H54 (cell line): ENCODE measurements at places on chromosomes 5 and 9.

GRCh38 chr9:93580654-93581380, 4.4 kb downstream of the PHF2 start:
- no peak for DNase-seq

DNA sequence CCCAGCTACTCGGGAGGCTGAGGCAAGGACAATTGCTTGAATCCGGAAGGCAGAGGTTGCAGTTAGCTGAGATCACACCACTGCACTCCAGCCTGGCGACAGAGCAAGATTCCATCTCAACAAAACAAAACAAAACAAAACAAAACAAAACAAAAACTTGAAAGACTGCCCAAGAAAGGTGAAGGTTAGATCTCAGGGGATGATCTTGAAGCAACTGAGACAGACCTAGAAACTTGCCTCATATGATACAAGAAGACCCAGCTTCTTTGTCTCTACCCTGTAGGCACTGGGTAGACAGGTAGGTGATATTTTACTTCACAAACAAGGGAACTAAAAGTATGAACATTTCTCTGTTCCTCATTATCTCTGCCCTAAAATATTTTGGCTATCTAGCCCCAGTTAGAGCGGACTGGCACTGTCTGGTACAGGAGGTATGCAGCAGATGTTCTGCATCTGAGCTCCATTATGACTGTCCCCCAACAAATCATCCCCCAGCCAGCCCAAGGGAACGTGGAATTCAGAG, 26.3 kb upstream of the SHOC1 start:
- DNase-seq: no peak

GRCh38 chr5:50535393-50535792, 94.3 kb upstream of the EMB start:
- DNase-seq: no peak

DNA sequence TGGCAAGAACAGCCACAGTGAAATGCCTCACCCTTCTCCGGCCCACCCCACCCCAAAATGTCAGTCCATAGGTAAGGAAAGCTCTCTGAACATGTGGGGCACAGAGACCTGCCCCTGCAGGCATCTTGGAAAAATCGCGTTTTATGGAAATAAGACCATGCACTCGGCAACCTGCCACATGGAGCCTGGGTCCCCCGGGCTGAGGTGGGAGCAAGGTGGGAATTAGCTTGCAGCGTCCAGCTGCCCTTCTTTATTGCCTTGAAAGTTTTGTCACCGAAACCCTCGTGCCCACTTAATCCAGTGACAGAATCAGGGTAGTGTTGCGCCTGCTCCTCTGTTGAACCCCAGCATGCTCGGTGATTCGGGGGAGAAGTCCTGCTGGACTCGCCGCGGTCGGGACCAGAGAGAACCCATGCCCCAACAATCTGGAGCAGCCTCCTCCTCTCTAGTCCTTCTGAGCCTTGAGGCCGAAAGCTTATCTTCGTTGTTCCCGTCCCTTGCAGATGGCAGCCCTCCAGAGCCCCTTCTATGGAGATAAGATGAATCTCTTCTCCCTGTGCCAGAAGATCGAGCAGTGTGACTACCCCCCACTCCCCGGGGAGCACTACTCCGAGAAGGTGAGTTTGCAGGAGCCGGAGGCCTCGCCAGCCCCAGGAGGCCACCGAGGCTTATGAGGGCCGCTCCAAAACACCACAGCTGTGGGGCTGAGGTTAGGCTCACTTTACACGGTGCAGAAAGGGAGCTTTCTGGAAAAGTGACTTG, 67.9 kb downstream of the PSMB7 start:
- DNase-seq: no peak

DNA sequence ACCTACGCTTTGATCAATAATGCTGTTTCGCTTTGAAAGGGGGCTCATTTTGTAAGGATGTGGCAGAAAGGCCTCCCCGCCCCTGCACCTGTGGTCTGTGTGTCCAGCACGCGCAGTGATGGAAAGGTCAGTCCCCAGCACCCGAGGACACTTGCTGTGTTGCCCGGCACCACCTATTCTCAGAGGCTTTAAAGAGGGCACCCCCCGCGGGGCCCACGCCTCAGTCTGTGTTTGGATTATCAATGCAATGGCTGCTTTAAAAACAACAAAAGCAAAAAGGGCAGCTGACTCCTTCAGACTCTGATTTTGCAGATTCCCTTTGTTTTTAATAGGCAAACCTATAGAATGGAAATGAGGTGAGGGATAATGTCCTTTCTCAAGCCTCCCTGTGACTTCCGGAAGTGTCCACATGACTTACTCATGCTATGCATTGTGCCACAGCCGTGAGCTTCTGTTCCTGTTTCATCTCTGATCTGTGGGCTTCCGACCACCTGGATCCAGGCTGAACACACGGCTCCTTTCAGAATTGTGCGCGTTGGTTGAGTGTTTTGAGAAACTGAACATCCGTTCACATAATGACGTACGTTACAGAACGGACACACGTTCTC, 416.2 kb downstream of the IRX2 start:
- no peak for DNase-seq

DNA sequence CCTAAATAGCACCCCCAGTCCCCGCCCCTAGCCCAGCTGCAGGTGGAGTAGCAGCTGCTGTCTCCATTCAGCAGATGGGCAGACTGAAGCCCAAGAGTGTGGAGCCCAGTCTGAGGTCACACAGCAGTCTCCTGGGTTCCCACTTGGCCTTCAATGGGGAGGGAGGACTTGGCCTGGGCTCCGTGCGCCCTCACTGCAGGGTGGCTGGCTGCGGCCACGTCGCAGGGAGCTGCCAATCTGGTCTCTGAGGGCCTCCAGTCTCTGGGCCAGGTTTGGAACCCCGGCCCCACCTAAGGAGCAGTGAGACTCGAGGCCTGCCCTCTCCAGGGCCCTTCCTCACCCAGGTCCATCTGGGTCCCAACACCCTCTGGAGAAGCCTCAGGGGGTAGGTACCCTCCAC, 7.4 kb downstream of the KIF12 start:
- DNase-seq: no peak

GRCh38 chr5:57348376-57349140, 134.1 kb downstream of the ACTBL2 start:
- DNase-seq: no peak

- no peak for DNase-seq
Measured at GRCh38 chr5:137501846-137502406, 2.8 kb upstream of the SPOCK1 start.

- DNase-seq: no peak
Measured at GRCh38 chr9:38259056-38259455, 133.4 kb upstream of the ALDH1B1 start.

DNA sequence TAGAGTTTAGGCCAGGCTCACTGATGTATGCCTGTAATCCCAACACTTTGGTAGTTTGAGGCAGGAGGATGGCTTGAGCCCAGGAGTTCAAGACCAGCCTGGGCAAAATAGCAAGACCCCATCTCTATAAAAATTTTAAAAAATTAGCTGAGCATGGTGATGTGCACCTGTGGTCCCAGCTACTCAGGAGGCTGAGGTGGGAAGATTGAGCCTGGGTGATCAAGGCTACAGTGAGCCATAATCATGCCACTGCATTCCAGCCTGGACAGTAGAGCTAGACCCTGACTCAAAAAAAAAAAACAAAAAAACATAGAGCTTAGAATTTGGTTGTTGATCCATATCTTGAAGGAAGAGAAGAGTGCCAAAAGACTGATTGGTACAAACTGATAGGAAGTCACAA, 14.7 kb upstream of the CDK7 start:
- DNase-seq: no peak

DNA sequence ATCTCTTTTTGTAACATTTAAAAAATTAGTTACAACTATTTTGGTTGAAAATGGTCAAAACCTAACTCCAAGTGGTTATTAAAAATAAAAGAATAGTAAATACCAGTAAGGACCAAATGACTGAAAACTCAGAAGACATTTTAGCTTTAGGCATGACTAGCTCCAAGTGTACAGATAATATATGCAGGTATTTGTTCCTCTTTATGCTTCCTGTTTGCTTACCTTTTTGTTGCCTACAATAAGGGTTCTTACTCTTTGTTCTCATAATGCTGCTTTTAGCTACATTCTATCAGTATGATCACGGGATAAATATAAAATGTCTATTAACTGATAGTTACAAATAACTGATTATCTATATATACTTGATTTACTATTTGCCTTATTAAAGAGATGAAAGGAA, 259.6 kb downstream of the CDH12 start:
- no peak for DNase-seq
